ENCODE measurements at places on chromosomes 16 and 17. TPM values are rescaled to one million over a fixed set of nuclear protein-coding genes. Genes with fewer than 3 reads are reported as not detected.

- no peaks in the 10 kb centered on the region for H3K36me3 ChIP-seq
Observed at GRCh38 chr16:11392041-11392581, 46.9 kb downstream of the RMI2 start.

- DNase-seq, result no peak
- no peak overlapping the region for H3K4me3 ChIP-seq
- peaks cover 57% of the 10 kb centered on the region for H3K36me3 ChIP-seq
- peak overlapping the region; percentile 71 for H3K27ac ChIP-seq
Observed at GRCh38 chr17:80878876-80879722, 112.5 kb upstream of the CHMP6 start.

DNA sequence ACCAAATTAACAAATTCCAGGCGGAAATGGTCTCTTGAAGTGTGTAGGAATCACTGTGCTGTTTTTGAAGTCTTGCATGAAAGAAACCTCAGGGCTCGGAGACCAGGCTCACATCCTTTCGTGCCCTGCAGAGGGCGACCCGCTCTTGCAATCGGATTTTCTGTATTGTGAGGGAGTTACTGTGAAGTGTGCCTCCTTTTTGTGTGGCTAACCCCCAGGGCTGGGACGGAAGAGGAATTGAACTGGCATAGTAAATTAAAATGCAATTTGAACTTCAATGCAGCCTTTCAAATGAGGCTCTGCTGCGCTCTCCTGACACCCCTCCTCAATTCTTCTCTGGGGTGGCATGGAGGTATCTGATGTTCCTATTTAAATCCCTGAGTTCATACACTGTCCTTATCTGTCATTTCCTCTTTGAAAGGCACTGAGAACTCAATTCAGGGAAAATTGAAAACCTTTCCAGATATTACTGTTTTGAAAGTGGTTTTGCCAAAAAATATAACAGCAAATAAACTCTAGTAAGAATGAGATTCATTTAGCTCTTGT is 51.5 kb upstream of the MGAT5B start:
- H3K4me1 ChIP-seq, result peaks cover 7% of the 10 kb centered on the region
- no peaks in the 10 kb centered on the region for H3K36me3 ChIP-seq
- no peak overlapping the region for H3K27ac ChIP-seq

Gene MT1F
- total RNA-seq, result 20.6 TPM

Gene TNS4
- 5.8 TPM for total RNA-seq

Gene NPIPA8
- total RNA-seq, result 29.6 TPM

DNA sequence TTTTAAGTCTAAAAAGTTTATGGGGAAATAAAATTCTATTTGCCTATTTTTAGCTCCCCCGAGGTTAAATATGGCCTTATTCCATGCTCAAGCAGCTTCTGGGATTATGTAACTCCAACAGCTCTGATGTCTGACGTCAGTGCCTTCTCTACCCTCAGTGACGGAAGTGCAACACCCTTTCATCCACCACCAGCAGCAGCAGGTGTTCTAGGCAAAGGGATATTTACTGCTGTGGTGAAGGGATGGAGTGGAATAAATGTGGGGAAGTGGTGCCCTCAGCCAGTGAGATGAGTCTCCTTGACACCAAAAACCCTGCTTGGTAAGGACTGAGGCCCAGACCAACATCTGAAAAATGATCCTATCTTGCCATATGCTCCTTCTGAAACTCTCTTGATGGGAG is 247.4 kb downstream of the SHISA9 start:
- H3K36me3 ChIP-seq, result no peaks in the 10 kb centered on the region
- H3K27me3 ChIP-seq, result no peaks in the 10 kb centered on the region
- no peak overlapping the region for H3K27ac ChIP-seq

DNA sequence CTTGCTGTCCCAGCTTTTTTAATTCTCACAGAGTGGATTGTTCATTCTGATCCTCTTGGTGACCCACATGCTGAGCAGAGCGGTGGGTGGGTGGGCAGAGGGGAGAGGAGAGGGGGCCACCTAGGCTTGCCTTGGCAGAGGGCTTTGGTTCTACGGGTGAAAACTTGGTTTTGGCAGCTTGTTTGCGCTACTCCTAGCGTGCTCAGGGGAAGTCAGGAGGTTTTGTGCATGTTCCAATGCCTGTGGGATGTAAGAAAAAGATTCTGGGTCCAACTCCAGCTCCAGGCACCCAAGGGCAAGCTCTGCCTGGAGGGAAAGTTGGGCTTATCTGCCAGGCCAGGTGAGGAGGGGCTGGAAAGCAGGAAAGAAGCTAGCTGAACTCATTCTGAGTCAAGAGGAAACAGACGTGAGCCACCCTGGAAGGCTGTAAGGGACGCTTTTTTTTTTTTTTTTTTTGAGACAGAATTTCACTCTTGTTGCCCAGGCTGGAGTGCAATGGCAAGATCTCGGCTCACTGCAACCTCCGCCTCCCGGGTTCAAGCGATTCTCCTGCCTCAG is 169.1 kb downstream of the WSCD1 start:
- peaks cover 10% of the 10 kb centered on the region for H3K27me3 ChIP-seq
- no peaks in the 10 kb centered on the region for H3K36me3 ChIP-seq
- DNase-seq, result no peak

DNA sequence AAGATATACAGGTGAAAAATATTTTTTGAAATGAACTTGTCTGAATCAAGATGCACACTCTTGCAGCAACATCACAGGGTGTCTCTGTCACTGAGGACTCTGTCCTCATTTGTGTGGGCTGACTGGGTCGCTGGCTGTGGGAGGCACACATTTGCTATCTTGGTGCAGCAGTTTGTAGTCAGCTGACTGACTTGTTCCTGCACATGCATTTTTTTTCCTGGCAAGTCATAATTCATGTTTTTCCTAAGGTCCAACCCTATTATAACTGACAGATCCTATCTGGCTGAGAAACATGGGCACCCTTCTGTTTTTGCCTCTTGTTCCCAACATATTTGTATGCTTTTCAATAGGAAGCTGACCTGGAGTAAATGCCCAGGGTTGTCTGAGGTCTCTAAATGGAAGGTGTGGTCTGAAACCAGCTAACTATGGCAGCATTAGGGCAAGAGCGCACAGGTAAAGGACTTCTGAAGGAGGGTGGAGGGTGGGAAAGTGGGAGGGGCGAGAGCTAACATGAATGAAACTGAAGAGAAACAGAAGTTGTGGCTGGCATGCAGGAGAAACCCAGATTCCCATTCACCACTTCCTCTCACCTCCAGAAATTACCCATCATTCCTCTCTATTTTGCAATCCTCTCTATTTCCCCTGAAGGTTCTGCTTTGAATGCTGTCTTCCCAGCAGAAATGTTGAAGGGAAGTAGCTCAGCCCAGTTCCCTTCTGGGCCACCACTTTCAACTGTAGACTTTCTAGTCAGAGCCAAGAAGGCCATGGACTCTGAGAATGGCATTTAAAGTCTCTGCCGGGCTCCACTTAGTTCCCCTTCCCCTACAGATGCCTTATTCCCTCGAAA is 166.1 kb downstream of the PRKCA start:
- peaks cover 7% of the 10 kb centered on the region for H3K36me3 ChIP-seq
- no peak overlapping the region for H3K4me3 ChIP-seq
- peak overlapping the region; percentile 86 for H3K27ac ChIP-seq
- no peak for DNase-seq

DNA sequence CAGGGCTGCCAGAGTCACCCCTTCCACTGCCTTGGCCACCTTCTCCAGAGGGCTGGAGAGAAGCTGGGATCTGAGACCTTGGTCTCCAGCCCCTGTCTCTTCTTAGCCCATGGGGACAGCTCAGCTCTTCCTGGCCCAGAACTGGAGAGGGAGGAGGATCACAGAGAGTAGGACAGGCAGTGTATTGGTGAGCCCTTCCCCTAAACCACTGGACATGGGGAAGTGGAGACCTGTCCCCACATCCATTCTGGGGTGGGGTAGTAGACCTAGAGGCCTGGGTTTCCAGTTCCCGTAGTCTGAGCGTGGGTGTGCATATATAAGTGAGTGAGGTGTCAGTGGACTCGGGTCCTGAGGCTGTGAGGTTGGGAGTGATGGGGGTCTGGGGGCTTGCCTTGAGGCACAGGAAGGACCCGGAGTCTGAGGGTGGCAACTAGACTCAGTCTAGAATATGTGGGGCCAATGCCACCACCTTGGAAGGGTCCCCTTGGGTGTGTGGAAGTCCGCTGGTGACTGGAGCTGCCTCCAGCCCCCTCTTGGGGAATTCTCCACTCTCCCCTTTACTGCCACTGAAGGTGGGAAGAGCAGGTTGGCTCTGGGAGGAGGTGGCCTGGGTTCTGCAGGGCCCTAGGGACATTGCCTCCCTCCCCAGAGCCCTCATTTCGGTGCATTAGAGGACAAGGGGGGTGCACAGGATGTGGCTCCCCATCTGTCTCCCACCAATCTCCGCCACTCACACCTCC is 19.9 kb downstream of the GJD3 start:
- H3K4me3 ChIP-seq, result peak overlapping the region; percentile 21
- H3K27me3 ChIP-seq, result no peaks in the 10 kb centered on the region
- H3K36me3 ChIP-seq, result peaks cover 13% of the 10 kb centered on the region
- DNase-seq, result no peak
- H3K4me1 ChIP-seq, result peaks cover 73% of the 10 kb centered on the region

- H3K4me1 ChIP-seq, result no peaks in the 10 kb centered on the region
- no peak overlapping the region for H3K4me3 ChIP-seq
- H3K27ac ChIP-seq, result no peak overlapping the region
Observed at GRCh38 chr16:18018376-18018775, 318.2 kb downstream of the NPIPA8 start.

GRCh38 chr17:6554871-6555330 is 1.5 kb downstream of the PITPNM3 start:
- H3K36me3 ChIP-seq, result no peaks in the 10 kb centered on the region
- DNase-seq, result no peak
- peaks cover 49% of the 10 kb centered on the region for H3K27me3 ChIP-seq
- H3K4me3 ChIP-seq, result no peak overlapping the region
- H3K4me1 ChIP-seq, result peaks cover 4% of the 10 kb centered on the region

- H3K4me1 ChIP-seq, result peaks cover 38% of the 10 kb centered on the region
- H3K4me3 ChIP-seq, result peak overlapping the region; percentile 90
- peaks cover 16% of the 10 kb centered on the region for H3K27me3 ChIP-seq
- no peak overlapping the region for H3K27ac ChIP-seq
- peaks cover 13% of the 10 kb centered on the region for H3K36me3 ChIP-seq
Observed at GRCh38 chr17:66300956-66301355, 1.5 kb upstream of the PRKCA start.

DNA sequence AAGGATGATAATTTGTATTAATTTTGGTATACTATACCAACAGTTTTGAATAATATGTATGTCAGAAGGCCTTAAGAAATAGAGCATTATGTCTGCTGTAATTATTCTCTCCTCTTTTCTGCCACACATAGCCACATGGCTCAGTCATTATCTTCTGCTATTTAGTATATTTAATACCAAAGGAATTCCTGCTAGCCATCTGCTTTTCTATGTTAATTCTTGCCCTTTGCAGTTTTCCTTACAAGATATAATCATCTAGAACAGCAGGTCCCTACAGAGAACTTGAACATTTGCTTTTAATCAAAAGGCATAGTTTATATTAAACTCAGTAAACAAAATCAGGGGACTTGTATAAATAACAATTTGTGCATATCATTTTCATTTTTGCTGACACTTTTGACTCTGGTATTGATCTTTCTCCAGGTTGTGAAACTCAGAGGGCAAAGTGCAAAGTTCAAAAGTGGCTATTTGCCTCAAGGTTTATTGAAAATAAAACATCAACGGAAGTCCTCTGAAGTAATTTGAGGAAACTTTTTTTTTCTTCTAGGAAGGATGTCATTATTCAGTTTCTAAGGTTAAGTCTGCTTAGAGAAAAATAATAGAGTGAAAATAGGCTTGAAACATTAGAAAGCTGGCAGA is 702.0 kb downstream of the KCNJ2 start:
- no peak overlapping the region for H3K27ac ChIP-seq
- no peaks in the 10 kb centered on the region for H3K4me1 ChIP-seq
- H3K36me3 ChIP-seq, result no peaks in the 10 kb centered on the region
- H3K27me3 ChIP-seq, result no peaks in the 10 kb centered on the region

DNA sequence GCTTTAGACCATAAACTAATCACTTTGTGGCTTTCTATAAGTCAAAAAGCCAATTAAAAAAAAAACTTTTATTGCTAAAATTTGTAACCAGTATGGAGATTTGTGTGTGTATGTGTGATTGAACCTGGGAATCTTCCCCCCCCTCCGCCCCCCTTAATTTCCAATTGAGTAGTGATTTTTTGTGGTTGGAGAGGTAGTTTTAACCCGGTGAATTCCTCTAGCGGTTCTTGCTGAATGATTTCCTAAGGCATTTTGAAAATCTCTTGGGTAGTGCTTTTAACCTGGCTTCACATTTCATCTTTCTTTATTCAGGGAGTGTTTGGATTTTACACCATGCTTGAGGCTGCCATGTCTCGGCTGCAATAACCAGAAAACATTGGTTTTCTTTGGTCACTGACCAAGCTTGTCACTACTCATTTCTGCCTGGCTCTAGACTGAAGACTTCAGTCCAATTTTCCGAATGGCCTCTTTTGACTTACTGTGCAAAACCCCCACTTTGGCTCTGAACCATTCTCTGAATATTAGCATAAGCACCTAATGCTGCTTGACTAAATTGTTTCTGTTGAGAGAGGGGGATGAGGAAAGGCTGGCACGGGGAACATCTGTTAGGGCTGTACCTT is 35.6 kb downstream of the PRKCA start:
- peaks cover 38% of the 10 kb centered on the region for H3K4me1 ChIP-seq
- no peak overlapping the region for H3K4me3 ChIP-seq
- no peak overlapping the region for H3K27ac ChIP-seq

GRCh38 chr16:50428116-50428515 is 59.3 kb upstream of the BRD7 start:
- H3K4me1 ChIP-seq, result no peaks in the 10 kb centered on the region
- H3K27me3 ChIP-seq, result peaks cover 24% of the 10 kb centered on the region
- H3K36me3 ChIP-seq, result no peaks in the 10 kb centered on the region
- no peak for DNase-seq

GRCh38 chr16:4523686-4524085 is 14.9 kb downstream of the CDIP1 start:
- no peak for DNase-seq
- H3K27ac ChIP-seq, result no peak overlapping the region
- peaks cover 3% of the 10 kb centered on the region for H3K36me3 ChIP-seq
- H3K4me3 ChIP-seq, result no peak overlapping the region

GRCh38 chr16:2712546-2712945 is 7.5 kb downstream of the PRSS27 start:
- no peak overlapping the region for H3K4me3 ChIP-seq
- H3K27me3 ChIP-seq, result no peaks in the 10 kb centered on the region
- H3K36me3 ChIP-seq, result peaks cover 1% of the 10 kb centered on the region
- H3K27ac ChIP-seq, result no peak overlapping the region
- H3K4me1 ChIP-seq, result peaks cover 8% of the 10 kb centered on the region

- no peak overlapping the region for H3K27ac ChIP-seq
- H3K4me1 ChIP-seq, result no peaks in the 10 kb centered on the region
- H3K27me3 ChIP-seq, result no peaks in the 10 kb centered on the region
- no peak overlapping the region for H3K4me3 ChIP-seq
- no peak for DNase-seq
Observed at GRCh38 chr17:2883544-2884213, 87.4 kb downstream of the RAP1GAP2 start.

DNA sequence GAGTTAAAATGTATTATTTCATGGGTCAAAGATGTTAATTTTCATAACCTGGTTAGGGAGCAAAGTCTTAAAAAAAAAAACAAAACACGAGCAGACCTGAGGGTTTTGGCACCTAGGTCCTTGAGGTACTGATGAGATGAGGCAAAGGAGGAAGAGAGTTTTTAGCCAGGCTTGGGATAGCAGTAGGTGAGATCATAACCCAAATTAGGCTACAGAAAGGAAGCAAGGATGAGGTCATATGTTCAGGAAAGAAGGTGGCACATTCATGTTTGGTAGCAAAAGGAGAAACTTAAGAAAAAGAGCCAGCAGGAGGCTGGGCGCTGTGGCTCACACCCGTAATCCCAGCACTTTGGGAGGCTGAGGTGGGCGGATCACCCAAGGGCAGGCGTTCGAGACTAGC is 2.8 kb downstream of the ATXN1L start:
- H3K27me3 ChIP-seq, result no peaks in the 10 kb centered on the region
- no peak overlapping the region for H3K4me3 ChIP-seq
- H3K36me3 ChIP-seq, result peaks cover 34% of the 10 kb centered on the region
- DNase-seq, result no peak

Data from activated CD8-positive, alpha-beta memory T cell treated with anti-CD3 and anti-CD28 coated beads, Interleukin-2, amount 10 ng/mL, durations not matched to agents 7 days and 5 days (primary cell).